Inflammatory macrophage treated with lipopolysaccharide for 4 hours (primary cell): ENCODE measurements at places on chromosomes 2 and 18.
A peak's percentile ranks its signal among the peaks of the same experiment; 100 is the strongest.

DNA sequence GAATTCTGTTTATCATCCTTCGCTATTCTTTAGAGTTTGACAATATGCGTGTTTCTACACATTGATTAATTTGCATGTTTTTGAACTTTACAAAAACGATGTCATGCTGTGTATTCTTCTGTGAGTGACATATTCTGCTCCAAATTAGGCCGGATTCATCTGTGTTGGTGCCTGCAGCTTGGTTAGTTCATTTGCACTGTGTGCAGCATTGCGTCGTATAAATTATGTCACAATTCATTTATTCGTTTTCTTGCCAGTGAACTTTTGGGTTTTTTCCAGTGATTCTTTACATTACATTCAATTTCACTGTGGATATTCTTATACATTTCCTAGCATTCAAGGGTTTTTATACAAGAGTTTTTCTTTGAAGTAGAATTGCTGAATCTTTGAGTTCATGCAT is 118.3 kb downstream of the KCNF1 start:
- no peak for DNase-seq

- DNase-seq = no peak
Measured at GRCh38 chr2:199757233-199757870, 93.6 kb downstream of the FTCDNL1 start.

GRCh38 chr18:45576931-45577330 is 38.3 kb upstream of the SLC14A2 start:
- no peak for DNase-seq

DNA sequence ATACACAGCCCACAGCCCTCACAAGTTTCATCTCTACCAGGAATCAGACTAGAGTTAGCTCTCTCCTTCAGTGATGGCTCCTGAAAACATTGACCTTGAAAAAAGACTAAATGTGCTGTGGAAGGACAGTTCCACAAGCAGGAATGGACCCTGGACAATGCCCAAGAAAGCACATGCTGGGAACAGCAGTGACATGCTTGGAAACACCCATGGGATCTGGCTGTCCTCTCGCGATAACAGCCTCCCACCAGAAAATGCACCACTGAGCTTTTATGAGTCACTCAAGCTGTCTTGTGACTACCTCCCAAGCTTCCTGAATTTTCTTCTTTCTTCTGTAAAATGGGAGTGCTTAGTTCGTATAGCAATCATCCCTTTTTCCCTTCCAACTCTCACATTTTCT is 269.2 kb downstream of the LRATD1 start:
- no peak for DNase-seq

DNA sequence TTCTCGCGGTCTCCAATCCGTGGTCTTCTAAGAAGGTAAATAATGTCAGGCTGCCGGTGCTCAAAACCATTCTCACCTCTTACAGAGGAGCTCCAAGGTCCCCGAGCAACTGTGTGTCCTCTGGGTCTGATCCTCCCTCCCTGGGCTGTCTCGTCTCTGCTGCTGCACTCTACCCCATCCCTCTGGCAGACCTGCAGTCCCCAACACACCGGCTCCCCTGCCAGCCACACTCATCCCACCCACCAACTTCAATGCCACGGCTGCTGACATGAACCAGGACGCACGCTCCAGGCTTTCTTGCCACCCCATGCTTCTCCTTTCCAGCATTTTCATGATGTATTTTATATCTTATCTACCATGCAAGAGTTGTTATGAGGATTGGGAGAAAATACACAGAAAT is 559.5 kb upstream of the SALL3 start:
- DNase-seq = no peak

GRCh38 chr18:26164571-26164970 is 30.9 kb downstream of the PSMA8 start:
- no peak for DNase-seq

GRCh38 chr18:62526098-62527025 is 3.5 kb downstream of the ZCCHC2 start:
- DNase-seq = peak; percentile 91
